ENCODE measurements at places on chromosomes 5 and 9. TPM values are rescaled to one million over a fixed set of nuclear protein-coding genes. Genes with fewer than 3 reads are reported as not detected.

Gene GPR151
- not detected for total RNA-seq

Gene GFM2
- 27.7 TPM for total RNA-seq

Gene GNA14
- not detected for total RNA-seq

Gene RXFP3
- total RNA-seq = not detected

Gene FOXE1
- 0.10 TPM for total RNA-seq

Gene TMEM252
- total RNA-seq = not detected

Gene SHOC1
- total RNA-seq = not detected

Gene PIP5K1B
- total RNA-seq = 0.38 TPM

Gene SHISAL2B
- total RNA-seq = not detected

Gene C5orf58
- not detected for total RNA-seq

Gene ATP10B
- total RNA-seq = not detected

Gene LCN2
- total RNA-seq = not detected

Gene ADAMTSL1
- not detected for total RNA-seq

Gene IFNA21
- not detected for total RNA-seq

Gene WDR38
- not detected for total RNA-seq

Gene CCDC180
- total RNA-seq = 2.0 TPM

Gene NUDCD2
- total RNA-seq = 55.5 TPM

Gene PTGS1
- not detected for total RNA-seq

Gene FCN2
- not detected for total RNA-seq

Gene SH3TC2
- not detected for total RNA-seq

Gene DMRT3
- not detected for total RNA-seq

Gene FOXD4L5
- not detected for total RNA-seq

Gene HTR4
- not detected for total RNA-seq

Gene ADGRD2
- not detected for total RNA-seq

Gene FBP1
- 1.9 TPM for total RNA-seq

Gene BARHL1
- total RNA-seq = not detected

Gene PCDHGB5
- 0.12 TPM for total RNA-seq

Gene ERMP1
- 27.1 TPM for total RNA-seq

Gene MEGF10
- not detected for total RNA-seq

Gene IGFBPL1
- total RNA-seq = 0.20 TPM

Gene TYRP1
- not detected for total RNA-seq

Gene CDC14B
- total RNA-seq = 0.62 TPM

Gene CCL19
- not detected for total RNA-seq

Gene PRLR
- total RNA-seq = not detected

Gene HRCT1
- not detected for total RNA-seq

Gene LRRC19
- not detected for total RNA-seq

Gene NEURL1B
- 0.57 TPM for total RNA-seq

Gene PAM
- total RNA-seq = 37.6 TPM

Gene APC
- total RNA-seq = 17.2 TPM

Gene OR1Q1
- total RNA-seq = not detected

Gene SPINK1
- total RNA-seq = not detected

Gene ITK
- total RNA-seq = 340 TPM

Gene TMEM171
- total RNA-seq = not detected

Gene ANKDD1B
- total RNA-seq = not detected

Gene CNTNAP3B
- total RNA-seq = not detected

Gene IRX1
- total RNA-seq = not detected

Gene DAPK1
- 0.20 TPM for total RNA-seq

Gene TRIM36
- not detected for total RNA-seq

Measured in activated naive CD4-positive, alpha-beta T cell treated with anti-CD3 and anti-CD28 coated beads for 36 hours (primary cell).